ENCODE measurements at places on chromosomes 12 and 14.

DNA sequence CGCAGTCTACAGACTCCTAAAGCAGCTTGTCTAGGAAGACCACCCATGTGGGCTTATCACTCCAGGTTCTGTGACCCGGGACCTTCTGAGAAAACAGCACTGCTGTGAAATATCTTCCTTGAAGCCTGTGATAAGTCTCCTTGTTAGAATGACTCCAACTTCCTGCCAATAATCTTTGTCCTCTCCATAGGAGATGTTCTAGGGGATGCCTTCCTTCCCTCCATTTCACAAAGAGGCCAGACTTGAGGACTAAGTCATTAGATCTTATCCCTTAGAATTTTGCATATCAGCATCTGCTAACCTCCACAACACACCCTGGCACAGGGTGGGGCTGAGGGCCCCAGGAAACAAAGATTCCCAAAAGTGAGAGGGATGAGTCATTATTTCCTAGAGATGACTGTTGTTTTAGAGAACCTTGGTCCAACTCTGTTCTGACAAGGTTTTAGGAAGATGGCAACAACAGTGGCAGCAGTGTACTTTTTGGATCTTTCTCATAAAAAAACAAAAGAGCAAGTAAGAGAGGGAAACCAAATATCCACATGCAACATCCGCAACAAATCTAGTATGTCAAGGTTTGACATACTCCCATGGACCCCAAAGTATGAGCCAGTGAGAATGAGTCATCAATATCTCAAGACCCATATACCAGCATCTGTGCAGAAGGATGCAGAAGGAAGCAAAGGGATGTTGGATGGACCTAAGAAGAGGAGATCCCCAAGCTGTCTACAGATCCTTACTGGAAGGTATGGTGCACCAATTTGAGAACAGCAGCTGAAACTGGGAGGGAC lies 6.0 kb downstream of the LTB4R start:
- no peak for DNase-seq

DNA sequence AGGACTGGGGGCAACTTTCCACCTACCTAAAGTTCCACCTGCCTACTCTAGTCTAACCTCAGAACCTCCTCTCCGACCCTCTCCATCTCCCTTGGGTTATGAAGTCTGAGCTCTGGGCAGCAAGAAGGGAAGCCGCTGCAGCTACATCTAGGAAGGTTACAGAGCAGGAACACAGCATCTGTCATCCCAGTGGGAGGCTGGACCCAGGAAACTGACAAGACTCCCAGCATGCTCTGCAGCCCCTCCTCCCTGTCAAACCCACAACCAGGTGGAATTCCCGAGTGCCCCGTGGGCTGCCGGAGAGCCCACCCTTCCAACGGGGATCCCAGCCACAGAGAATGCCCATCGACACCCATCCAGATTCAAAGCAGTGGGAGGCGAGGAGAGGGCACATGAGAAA lies 2.1 kb downstream of the TESC start:
- DNase-seq: no peak

DNA sequence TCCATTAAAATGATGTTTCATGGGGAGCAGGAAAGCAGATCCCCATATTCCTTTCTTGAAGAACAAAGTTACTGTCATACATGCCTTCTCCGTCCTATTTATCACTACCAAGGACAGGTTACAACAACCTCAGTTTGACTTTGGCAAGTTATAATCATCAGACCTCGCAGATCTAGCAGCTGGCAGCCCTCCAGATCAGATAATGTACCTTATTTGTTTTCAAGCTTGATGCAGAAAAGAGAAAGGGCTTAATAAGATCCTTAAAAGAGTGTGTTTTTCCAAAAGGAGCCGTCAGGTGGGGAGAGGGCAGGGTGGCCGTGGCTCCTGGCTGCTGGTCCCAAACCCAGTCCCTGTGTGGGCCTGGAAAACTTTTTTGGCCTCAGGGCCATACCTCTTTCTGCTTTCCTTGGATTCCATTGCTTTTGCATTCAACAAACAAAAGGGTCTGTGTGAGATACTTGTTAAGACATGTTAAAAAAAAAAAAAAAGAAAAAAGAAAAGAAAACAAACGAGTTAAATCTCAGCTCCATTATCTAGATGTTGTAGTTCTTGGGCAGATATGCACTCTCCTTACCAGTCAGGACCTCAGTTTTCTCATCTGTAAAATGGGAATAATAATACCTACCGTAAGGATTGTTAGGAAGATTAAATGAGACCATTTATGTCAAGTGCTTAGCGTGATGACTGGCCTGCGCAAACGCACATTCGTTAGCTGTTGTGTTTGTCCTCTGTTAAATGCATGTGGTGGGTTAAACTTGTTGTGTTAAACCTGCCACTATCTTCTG lies 64.6 kb downstream of the B4GALNT3 start:
- no peak for DNase-seq

- no peak for DNase-seq
Measured at GRCh38 chr14:31266437-31267331, 59.1 kb upstream of the HECTD1 start.

- no peak for DNase-seq
Measured at GRCh38 chr14:29687071-29687765, 240.4 kb downstream of the PRKD1 start.

DNA sequence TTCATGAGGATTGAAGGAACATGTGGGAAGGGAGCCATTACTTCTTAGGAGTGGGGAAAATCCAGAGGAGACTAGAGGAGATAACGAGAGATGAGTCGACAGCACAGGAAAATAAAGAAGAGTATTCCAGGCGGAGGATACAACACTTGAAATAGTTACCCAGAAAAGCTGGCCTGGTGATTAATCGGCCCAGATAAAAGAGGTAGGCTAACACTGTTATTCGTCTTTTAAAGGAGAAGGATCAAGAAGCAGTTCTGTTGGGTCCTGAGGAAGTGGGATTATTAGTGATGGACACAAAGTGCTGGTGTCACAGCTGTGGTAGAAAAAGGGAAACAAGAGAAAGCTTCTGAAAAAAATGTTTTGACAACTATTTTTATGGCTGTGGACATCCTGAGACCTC lies 425.3 kb downstream of the ZFP36L1 start:
- no peak for DNase-seq

GRCh38 chr12:91811481-91812287 lies 334.0 kb downstream of the BTG1 start:
- peak; percentile 87 for DNase-seq

- no peak for DNase-seq
Measured at GRCh38 chr12:58174316-58174715, 232.9 kb downstream of the ATP23 start.

DNA sequence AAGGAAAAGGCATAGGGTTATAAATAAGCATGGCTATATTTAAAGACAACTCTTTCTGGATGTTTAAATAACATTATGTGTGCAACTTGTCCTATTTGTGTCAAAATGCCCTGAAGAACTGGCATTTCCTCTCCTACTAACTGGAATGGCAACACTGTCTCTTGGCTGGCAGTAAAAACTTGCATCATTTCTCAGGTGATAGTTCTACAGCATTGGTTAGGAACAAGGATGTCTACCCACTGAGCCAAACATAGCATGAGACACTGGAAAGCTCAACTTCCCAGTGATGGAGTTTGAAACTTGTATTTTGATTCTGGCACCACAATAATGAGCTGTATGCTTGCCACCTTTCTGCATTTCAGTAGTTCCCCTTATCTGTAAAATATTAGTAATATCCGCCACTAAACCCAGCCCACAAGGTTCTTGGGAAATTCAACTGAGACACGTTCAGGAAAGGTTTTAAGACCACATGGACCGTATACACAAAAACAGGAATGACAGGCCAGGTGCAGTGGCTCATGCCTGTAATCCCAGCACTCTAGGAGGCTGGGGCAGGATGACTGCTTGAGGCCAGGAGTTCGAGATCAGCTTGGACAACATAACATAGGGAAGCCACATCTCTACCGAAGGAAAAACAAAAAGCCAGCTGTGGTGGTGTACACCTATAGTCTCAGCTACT lies 5.1 kb downstream of the SLC38A2 start:
- DNase-seq: no peak

GRCh38 chr12:5083955-5084849 lies 40.5 kb downstream of the KCNA5 start:
- no peak for DNase-seq

GRCh38 chr14:83251402-83251801 lies 1717.7 kb upstream of the SEL1L start:
- no peak for DNase-seq

DNA sequence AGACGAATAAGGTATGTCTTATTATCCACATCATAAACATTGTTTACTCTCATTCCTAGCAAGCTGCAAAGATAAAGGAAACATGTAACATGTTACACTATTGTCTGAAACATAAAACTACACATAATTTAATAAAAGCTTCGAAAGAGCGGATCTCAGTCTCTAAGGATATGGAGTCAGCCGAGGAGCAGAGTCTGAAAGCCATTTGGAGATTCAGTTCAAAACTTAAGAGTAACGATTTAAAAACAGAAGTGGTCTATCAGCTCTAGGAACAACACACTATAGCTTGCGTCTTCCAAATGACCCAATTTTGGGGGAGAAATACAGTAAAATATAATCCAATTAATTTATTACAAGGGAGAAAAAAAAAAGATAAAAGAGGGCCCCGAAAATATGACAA lies 775 bp downstream of the NEMF start:
- DNase-seq: no peak

DNA sequence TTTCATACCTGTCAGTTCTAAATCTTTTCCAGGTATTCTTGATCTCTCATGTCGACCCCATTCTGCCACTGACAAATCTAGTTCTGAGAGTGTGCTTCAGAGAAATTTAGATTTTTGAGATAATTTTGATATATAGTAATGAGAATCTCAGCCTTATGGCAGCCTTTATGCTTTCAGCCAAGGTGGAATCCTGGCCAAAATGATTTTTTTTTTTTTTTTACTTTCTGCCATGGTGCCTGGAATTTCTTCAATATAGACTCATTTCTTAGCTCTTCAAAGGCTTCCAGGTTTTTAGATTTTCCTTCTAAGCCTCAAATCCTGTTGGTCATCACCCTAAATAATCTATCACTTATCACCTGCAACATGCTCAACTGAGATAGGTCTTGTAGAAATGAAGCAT lies 926.6 kb downstream of the NRXN3 start:
- no peak for DNase-seq

DNA sequence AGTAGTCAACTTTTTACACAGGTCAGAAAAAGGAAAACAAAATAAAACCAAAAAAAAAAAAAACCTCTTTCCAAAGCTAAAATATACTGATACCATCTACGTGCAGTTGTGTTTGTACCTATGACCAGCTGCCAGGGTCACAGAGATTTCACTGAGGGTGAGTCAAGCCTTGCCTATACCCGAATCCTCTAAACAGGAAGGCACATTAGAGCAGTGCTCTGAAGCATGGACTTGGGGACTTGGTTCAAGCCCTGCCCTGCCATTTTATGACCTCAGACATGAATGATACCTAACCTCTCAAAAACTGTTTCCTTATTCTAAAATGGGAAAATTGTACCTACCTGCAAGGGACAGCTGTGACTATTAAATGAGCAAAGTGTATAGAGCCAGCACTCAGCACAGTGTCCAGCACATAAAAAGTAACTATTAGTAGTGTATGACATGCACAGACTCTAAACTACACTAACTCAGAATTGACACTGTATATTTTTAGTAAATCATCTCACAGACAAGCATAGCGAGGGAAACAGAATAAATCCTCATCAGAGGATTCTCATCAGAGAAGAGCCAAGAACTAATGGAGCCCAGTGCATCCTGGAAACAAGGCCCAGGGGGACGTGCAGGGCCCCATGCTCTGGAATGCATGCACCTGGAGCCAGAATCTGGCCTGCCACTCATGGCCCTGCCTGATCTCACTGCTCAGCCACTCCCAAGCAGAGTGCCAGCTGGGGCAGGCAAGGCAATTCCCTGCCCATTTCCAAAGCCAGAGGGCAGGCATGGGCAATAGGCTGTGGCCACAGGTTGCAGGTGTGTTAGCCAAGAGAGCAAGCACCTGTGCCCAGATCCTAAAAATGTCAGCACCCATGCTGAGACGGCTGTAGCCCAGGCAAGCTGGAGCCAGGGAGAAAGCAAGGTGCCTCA lies 57.0 kb downstream of the NT5DC3 start:
- DNase-seq: peak; percentile 68

- DNase-seq: no peak
Measured at GRCh38 chr12:72729451-72730010, 457.4 kb downstream of the TRHDE start.

DNA sequence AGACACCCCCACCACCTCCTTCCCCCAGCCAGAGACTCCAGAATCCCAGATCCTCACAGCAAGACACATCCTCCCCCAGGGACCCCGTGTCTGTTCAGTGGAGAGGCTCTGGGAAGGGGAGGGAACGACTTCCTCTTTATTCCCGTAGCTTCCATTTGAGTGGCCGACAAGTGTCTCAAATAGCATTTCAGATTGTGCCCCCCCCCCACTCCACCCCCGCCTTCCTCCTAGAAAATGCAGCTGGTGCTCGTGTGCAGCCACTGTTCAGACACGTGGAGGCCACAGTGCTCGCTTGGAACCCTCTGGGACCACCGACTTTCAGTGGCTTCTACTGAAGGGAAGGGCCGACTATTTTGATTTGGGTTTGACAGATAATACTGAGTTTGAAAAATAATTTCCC lies 14.3 kb downstream of the PPP2R5C start:
- no peak for DNase-seq

DNA sequence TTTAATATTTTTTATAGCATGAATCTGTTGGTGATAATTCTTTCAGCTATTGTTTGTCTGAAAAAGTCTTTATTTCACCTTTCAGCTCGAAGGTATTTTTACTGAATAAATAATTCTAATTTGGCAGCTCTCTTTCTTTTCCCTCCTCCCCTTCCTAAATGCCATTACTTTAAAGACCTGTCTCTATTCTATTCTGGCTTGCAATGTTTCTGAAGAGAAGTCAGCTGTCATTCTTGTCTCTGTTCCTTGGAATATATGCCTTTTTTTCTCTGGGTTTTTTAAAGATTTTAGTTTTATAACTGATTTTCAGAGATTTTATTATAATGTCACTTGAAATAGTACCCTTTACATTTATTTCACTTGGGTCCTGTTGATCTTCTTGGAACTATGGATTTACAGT lies 237.9 kb upstream of the DAAM1 start:
- no peak for DNase-seq

- DNase-seq: no peak
Measured at GRCh38 chr12:80056845-80057244, 42.5 kb upstream of the OTOGL start.

- DNase-seq: no peak
Measured at GRCh38 chr12:103572312-103573045, 14.6 kb upstream of the STAB2 start.

DNA sequence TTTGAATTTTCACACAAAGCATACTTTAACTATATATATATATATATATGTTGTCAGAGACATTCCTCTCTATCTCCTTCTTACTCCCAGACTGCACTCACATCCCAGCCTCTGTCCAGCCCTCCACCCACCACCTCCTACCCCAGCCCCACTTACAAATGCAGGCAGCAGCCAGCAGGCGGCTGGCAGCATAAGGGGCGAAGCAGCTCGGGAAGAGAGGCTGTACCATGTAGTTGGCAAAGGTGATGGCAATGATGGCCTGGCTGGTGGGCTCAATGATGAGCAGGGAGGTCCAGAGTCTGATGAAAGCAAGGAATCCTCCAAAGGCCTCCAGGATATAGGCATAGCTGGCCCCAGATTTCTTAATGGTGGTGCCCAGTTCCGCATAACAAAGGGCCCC lies 2.5 kb downstream of the SLC7A7 start:
- DNase-seq: no peak
